ENCODE measurements at places on chromosomes 1 and 21.

GRCh38 chr1:61056573-61057439, 25.6 kb upstream of the NFIA start:
- no peak for DNase-seq

- no peak for DNase-seq
These were observed 10.8 kb upstream of the COL8A2 start for GRCh38 chr1:36135796-36136195.

DNA sequence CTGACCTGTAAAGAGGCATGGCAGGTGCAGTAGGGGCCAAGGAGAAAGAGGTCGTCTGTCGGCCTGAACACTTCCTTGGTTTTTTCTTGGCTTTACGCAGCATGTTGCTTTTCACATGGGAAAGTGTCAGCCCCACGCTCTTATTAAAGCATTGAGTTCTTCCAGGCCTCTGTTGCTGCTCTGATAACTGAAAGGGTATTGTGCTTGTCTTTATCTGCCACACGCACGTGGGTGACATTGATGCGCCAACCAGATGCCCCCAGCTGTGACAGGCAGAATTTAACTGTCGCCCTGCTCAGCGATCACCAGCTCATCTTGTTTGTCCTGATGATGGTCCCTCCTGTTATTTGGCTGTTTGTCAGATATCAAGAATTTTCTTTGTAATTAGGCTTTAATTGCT, 76.5 kb downstream of the GALNT2 start:
- DNase-seq, result no peak

GRCh38 chr1:156859523-156860112, 701 bp upstream of the INSRR start:
- peak; percentile 68 for DNase-seq

- DNase-seq, result peak; percentile 7
These were observed 1.0 kb downstream of the MRAP start for GRCh38 chr21:32299695-32300094.

GRCh38 chr1:179156026-179156425, 73.5 kb downstream of the ABL2 start:
- no peak for DNase-seq

GRCh38 chr1:229075217-229075616, 195.7 kb upstream of the RAB4A start:
- DNase-seq, result no peak

GRCh38 chr1:7727809-7728471, 43.2 kb upstream of the VAMP3 start:
- DNase-seq, result no peak

Measured in GM13976 (cell line).